ENCODE measurements at places on chromosomes 13 and 19.

- DNase-seq: no peak
These were observed 7.2 kb downstream of the ZNF708 start for GRCh38 chr19:21321996-21322395.

DNA sequence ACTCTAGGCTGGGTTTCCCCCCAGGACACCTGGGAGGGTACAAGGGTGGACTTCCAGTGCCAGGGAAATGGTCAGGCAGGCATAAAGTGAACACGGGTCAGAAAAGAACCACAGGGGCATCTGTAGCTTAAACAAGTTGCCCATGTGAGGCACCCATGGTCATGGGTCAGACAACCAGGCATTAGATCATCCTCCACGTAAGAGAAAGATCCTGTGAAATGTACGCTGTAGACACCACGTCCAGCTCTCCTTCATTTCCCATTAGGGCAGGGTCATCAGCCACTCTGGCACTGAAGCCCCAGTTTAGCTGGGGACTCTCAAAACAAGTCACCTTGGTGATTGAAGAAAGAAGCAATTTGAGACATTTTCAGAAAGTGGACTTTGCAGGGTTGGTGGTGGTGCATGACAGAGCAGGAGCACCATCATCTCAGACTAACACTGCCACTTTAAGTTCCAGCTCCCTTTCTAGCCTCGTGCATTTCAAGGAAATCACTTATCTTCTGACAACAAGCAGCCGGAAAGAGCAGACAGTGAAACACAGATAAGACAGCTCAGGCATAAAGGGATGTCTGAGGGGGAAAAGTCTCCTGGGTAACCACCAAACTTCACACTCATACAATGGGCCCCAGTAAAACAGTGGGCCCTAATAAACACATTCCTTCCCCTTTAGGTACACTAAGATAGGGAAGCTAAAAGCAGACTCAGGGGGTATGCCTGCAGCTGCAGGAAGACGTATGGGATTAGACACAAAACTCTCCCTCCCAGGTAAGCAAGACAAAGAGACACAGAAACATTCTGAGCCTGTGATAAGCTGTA, 16.1 kb upstream of the SIGLEC6 start:
- DNase-seq: no peak

GRCh38 chr19:39104186-39104596, 20.0 kb downstream of the ACP7 start:
- peak; percentile 18 for DNase-seq

DNA sequence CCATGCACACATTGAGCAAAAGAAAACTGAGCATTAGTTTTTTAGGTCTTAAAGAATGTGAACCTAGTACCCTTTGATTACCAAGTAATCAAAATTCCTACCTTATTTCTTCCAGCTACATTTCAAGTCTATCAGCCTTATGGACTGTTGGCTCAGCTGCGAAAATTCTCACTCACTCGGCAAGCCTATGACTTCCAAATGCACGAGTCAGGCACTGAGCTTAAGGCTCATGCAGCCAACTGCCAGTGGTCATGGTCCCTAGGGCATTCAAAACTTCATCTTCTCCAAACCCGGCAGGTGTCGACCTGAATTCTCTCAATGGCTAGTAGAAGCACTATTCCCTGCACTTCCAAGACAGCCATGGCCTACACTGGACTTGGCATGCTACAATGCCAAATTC, 41.2 kb downstream of the RUBCNL start:
- DNase-seq: no peak

- no peak for DNase-seq
These were observed 134.8 kb downstream of the NUFIP1 start for GRCh38 chr13:44854313-44855060.

GRCh38 chr13:94710881-94711560, 1.3 kb downstream of the SOX21 start:
- DNase-seq: peak; percentile 19

GRCh38 chr19:22622020-22622419, 12.1 kb upstream of the ZNF492 start:
- no peak for DNase-seq

DNA sequence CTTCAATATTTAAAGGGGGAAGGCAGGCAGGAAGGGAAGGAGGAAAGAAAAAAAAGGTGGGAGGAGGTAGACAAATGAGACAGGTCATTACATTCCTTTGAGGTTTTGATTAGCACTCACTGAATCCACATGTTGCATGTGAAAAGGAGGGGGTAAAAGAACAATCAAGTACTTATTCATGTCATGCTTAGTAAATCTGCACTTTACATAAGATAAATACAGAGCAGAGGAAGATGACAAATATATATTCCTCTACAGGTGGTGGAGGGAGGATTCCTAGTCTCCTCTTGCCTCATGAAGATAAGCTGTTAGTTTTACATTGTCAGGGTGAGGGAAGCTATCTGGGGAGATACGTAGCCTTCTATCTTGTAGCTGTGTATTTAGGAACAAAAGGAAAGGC, 1645.4 kb upstream of the SPRY2 start:
- no peak for DNase-seq

- no peak for DNase-seq
These were observed 194.0 kb downstream of the NDFIP2 start for GRCh38 chr13:79674765-79675515.

DNA sequence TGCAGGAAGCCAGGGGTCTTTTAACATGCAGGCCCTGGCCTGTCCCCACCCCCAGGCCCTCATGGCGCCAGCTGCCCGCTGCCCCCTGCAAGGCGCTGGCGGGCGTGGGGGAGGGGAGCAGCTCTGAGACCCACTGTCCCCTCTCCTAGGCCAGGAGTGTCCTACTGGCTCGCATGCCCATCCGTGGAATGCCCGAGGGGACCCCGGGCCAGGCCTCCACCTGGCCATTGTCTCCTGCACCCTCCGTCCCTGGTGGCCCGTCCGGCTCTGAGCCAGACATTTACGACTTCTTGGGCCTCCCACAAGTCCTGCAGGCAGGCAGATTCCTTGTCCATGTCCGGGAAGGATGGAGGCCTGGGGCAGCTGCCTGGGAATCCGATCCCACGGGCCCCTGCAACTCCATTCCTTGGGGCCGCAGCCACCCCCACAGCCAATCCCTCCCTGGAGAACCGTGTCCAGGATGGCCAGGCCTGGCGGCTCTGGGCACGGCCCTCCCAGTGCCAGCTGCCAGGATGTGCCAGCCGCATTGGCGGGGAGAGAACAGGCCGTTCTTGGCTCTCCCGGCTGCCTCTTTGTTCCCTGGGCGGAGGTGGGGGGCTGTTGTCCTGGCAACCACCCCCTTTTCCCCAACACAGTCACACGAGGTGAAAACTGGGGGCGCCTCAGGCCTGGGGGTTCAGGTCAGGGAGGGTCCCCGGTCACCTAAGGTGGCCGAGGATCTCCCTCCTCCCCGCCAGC, 10.5 kb upstream of the PLIN3 start:
- DNase-seq: no peak

- DNase-seq: no peak
These were observed 8.4 kb upstream of the PRR19 start for GRCh38 chr19:42293540-42293939.

DNA sequence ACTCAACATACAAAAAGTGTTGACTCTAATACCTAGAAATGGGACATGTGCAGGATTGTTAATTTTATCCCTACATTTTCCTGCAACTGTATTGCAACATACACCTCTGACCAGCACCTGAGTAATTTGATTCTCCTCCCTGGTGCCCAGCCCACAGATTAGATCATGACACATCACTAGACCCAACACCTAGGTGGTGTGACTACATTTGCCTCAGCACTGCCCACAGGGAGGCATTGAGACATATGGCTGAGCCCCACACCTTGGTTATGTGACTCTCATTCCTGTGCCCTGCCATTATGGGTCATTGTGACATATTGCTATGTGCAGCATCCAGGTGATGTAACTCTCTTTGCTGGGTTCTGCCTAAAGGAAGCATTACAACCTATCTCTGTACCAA, 13.2 kb upstream of the ZNF254 start:
- no peak for DNase-seq

- no peak for DNase-seq
These were observed 128.6 kb downstream of the TEX29 start for GRCh38 chr13:111449041-111449440.

DNA sequence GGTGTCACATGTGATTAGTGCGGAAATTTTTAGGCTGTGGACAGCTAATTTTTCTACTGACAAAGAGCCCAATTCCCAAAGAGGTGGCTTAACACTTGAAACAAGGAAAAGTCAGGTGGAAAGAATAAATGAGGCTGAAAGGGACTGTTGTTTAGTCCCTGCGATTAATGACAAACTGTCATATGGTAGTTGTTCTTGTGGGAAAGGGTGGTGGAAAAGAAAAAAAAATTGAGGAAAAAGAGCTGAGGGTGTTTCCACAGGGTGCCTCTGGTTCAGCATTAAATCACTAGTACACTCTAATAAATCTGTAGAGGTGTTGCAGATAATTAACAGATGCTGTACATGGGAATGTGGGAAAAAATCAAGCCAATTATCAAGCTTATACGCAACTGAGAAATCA, 300.7 kb downstream of the DNAJC15 start:
- no peak for DNase-seq

DNA sequence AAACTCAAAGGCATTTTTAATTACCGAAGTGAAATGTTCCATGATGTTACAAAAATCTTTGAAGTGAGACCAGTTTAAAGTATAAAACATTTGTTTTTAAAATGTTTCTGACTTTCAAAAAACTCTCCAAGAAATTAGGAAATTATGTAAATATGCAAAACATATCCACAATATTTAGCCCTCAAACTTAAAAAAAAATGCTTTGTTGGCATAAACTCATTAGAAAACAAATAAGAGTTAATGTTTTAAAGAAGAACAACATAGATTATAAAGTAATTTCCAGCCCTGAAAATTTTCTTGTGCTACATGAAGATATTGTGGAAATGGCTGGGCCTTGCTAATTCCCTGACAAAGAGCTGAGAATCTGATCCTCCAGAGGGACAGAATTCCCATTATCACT, 199.7 kb upstream of the STARD13 start:
- no peak for DNase-seq

GRCh38 chr19:47158367-47158791, 27.7 kb downstream of the SAE1 start:
- DNase-seq: no peak

GRCh38 chr19:30222992-30223865, 149.0 kb upstream of the ZNF536 start:
- DNase-seq: peak; percentile 47

GRCh38 chr13:32259116-32259515, 56.0 kb downstream of the ZAR1L start:
- no peak for DNase-seq

GRCh38 chr19:11570039-11570462, 7.4 kb downstream of the ACP5 start:
- no peak for DNase-seq

GRCh38 chr13:113489549-113490495, 689 bp downstream of the DCUN1D2 start:
- DNase-seq: no peak

- DNase-seq: no peak
These were observed 9.7 kb downstream of the NAXD start for GRCh38 chr13:110624766-110625756.

DNA sequence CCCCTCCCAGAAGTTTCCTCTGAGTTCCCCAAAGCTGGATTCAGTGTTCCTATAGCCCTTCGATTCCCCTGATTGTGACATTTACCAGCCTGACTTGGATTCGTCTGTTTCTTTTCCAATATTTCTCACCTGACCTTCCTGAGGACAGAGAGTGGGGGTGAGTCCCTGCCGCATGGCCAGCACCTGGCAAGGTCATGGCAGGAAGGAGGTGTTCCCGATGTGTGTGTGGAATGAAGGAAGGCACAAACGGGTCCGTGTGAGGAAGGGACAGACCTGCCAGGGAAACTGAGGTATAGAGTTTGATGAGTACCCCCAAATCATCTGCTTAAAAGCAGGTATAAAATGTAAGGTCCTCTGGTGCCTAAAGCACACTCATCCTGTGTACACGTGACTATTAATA, 3.3 kb downstream of the COL4A1 start:
- DNase-seq: no peak

DNA sequence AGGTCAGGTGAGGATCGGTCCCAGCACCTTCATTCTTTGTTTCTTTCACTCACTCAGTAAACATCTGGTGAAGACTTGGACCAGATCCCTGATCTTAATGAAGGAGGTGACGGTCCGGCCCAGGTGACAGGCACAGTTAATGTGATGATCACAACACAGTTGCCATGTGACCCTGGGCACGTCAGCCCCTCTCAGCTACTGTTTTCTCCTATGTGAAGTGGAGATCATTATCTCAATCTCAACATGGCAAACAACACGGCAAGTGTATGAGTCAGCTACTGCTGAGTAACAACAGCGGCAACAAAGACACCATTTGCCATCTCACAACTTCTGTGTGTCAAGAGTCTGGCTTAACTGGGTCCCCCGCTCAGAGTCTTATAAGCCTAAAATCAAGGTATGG, 74.6 kb downstream of the GNG7 start:
- no peak for DNase-seq

GRCh38 chr13:36297366-36298338, at the start of gene CCDC169:
TSS of gene CCDC169 (minus strand) at chr13:36297814. CDS start at chr13:36297719, 95 bp downstream.
- peak; percentile 12 for DNase-seq

GRCh38 chr13:39874331-39875053, 219.0 kb downstream of the COG6 start:
- DNase-seq: no peak

GRCh38 chr19:34979819-34980640, 16.0 kb upstream of the ZNF792 start:
- DNase-seq: no peak

DNA sequence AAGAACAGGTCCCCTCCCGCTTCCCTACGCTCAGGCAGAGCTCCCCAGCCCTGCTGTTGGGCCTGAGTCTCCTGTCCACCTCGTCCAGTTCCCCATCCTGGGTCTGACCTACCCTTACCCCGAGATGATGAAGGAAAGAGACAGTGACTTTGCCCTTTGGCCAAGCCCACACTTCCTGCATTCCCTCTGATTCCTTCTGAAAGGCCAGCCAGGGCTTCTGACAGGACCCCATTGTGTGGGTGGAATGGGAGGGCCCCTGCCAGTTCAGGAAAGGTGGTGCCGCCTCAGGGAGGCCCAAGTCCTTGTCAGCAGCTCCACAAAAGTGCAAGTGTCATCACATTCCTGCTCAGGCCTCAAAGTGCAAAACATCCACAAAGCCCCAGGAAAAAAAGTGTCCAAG, 177.8 kb downstream of the PAN3 start:
- DNase-seq: no peak

GRCh38 chr13:109945206-109945960, 159.0 kb upstream of the IRS2 start:
- DNase-seq: no peak

GRCh38 chr13:48532256-48532505, 699 bp downstream of the RCBTB2 start:
- no peak for DNase-seq

GRCh38 chr13:23350009-23350408, 83.5 kb downstream of the SACS start:
- no peak for DNase-seq

GRCh38 chr13:39245688-39246087, 207.4 kb downstream of the NHLRC3 start:
- no peak for DNase-seq
